Hematopoietic multipotent progenitor cell treated with erythropoietin and hydrocortisone succinate and interleukin-3 and kit ligand, for 6 days (in vitro differentiated cells): ENCODE measurements at places on chromosomes 6 and 20.

DNA sequence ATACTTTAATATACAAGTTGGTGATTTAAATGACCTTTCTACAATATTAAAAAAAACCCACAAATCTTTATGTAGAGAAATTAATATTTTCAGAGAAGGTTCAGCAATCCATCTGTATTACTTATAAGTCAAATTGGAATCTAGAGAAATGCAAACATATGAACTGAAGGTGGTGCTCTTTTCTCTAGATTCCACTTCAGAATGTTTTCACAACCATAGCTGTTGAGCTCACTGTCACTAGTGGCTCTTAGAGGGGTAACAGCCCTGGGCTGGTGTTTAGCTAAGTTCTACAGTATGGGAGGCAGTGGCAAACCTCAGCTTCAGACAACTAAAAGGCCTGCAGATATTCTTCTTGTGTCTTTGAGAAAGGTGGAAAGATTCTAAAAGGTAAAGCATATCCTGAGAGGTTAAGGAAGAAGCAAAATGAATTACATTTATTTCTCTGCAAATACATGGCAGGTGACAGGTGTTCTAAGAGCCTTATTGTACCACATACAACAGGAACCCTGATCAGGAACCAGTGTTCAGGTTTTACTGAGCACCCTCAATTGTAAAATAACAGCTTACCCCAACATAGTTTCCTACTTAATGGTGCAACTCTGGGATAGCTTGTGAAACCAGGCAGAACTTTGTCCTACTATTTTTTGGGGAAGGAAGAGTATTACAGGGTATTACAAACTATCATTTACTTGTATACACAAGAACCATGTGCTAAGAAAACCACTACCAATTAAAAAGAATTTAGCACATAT lies 56.6 kb upstream of the SAMHD1 start:
- DNase-seq = peak; percentile 29

GRCh38 chr20:21147593-21147992 lies 21.7 kb downstream of the KIZ start:
- no peak for DNase-seq

GRCh38 chr6:170089963-170090362 lies 200.9 kb downstream of the DLL1 start:
- no peak for DNase-seq

GRCh38 chr6:7615611-7616383 lies 25.8 kb downstream of the SNRNP48 start:
- DNase-seq = peak; percentile 77

DNA sequence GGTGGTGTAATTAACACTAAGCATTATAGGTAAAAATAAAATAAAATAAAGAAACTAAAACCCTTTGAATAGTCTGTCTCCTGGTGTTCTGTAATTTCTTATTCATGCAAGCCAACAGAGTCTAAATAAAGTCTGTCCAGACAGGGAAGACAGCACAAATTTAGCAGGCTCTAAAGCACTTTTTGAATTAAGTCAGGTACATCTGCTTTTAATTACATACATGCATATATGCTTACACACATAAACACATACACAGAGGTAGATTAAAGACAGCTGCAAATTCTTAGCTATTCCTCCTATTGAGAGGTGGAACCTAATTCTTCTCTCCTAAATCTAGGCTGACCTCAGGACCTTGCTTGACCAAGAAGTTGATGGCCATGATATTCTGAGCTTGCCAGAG lies 262.5 kb downstream of the PKHD1 start:
- DNase-seq = no peak

GRCh38 chr6:143248359-143248758 lies 187.7 kb downstream of the AIG1 start:
- no peak for DNase-seq

DNA sequence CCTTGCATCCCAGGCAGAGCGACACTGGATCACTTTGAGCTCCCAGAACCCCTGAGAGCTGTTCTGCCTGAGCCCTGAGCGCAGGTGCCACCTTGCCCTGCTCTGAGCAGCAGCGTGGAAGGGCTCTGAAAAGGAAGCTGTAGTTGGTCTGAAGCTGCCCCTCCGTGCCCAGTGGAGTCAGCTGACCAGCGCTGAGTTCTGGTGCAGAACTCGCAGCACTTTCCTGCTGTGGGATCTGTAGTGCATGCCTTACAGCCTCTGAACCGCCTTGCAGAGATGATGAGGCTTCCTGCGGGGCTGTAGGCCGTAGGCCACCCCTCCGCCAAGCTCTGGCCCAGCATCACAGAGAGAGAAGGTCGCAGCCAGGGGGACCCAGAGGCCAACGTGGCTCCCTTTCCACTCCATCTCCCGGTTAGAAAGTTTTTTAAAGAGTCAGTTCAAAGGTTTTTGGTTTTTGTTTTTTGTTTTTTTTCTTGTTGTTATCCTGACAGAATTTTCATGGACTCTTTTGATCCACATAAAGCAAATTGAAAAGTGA lies 158.3 kb upstream of the CST7 start:
- no peak for DNase-seq

DNA sequence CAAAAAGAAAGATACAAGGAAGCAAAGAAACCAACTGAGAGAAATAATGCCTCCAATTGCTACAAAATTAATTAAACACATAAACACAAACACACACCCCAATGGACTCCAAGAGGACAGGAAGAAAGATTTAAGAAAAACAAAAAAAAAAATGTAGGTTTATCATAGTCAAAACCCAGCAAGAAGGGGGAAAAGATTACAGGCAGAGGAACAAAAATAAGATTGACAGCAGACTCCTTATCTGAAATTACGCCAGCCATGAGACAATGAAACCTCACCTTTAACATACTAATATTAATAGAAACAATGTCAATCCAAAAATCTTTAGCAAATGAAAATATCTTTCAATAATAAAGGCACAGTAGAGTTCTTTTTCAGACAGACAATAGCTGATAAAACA lies 155.8 kb downstream of the RNGTT start:
- peak; percentile 16 for DNase-seq

DNA sequence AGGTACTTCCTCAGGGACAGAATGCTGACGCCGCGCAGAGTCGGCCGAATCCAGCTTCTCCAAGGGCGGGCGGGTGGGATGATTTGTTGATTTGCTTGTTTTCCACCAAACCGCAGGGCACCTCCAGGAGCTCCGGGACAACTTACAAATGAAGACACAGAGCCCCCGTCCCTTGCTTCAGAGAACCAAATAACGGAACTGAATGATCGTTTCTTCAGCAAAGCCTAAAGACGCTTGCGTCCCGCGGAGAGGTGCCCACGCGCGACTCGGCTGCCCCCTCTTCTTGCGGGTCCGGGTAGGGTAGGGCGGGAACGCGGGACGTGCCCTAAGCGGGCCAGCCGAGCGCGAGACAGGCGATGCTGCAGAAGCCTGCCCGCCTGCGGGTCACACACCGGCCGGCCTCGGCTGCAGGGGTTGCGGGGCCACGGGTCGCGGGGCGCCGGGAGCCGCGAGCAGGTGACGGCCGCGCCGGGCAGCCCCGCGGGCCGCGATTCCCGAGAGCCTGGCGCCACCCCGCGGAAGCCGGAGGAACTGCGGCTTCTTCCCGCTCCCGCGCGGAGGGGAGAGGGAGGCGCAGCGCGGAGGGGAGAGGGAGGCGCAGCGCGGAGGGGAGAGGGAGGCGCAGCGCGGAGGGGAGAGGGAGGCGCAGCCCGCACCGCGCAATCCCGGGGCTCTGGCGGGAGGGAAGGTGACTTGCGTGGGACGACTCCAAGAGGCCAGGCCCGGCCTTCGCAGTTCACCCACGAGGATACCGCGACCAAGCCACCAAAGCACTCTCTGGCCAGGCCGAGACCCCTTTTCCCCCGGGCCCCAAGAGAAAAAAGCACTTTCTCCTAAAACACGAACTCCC lies 7.7 kb upstream of the FOXF2 start:
- DNase-seq = peak; percentile 53
